Renal cortical epithelial cell (primary cell): ENCODE measurements at places on chromosomes 13 and 19. TPM values are rescaled to one million over a fixed set of nuclear protein-coding genes. Genes with fewer than 3 reads are reported as not detected.

DNA sequence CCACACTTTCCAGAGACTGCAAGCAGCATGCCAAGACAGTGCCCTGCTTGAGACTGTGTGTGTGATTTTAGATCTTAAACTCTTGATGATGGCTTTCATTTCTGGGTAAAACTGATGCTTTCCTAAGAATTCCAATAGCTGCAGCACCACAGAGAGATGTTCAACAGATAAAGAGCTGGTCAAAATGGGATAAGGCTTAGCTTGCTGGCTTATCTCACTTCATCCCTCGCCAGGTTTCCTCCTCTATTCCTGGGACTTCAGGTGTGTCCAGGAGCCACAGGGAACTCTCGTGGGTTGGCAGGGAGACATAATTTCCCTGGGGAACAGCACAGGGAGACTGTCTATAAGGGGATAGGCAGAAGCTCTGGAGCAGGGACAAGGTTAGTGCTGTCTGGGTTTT, 137.3 kb downstream of the KCTD15 start:
- no peak for DNase-seq

- DNase-seq, result peak; percentile 59
Measured at GRCh38 chr13:86601351-86601750, 802.1 kb upstream of the SLITRK6 start.

DNA sequence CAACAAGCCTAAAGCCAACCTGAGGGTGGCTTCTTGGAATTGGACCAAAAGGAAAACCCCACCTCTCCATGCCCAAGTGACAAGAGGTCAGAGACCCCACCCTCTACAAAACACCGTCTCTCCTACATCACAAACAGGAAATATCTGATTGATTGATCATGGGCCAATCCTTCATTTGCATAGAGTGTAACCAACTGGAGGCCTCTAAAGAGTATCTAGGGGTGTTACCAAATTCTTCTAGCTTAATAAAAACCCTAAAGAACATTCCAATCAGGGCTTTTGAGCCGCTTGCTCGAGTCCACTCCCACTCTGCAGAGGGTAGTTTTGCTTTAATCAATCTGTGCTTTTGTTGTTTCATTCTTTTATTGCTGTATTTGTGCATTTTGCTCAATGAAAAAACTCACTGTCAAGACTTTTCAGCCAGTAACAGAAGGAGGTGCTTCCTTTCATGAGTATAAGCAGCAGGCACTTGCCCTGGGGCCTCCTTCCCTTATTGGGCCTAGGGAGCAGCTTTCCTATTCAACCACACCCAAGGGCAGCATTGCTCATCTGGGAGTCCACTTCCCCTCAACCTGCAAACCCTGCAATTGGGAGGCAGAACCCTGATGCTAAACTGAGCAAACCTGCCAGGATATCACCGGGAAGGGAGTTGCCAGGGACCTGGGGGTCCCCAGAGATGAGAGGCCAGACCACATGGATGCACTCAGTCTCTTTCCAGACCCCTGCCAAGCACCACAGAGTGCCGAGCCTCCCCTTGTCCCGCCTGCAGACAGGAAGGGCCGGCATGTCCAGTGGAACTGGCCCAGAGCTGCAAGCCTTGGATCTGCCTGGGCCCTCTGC, 154.3 kb upstream of the VSTM2B start:
- DNase-seq, result no peak

DNA sequence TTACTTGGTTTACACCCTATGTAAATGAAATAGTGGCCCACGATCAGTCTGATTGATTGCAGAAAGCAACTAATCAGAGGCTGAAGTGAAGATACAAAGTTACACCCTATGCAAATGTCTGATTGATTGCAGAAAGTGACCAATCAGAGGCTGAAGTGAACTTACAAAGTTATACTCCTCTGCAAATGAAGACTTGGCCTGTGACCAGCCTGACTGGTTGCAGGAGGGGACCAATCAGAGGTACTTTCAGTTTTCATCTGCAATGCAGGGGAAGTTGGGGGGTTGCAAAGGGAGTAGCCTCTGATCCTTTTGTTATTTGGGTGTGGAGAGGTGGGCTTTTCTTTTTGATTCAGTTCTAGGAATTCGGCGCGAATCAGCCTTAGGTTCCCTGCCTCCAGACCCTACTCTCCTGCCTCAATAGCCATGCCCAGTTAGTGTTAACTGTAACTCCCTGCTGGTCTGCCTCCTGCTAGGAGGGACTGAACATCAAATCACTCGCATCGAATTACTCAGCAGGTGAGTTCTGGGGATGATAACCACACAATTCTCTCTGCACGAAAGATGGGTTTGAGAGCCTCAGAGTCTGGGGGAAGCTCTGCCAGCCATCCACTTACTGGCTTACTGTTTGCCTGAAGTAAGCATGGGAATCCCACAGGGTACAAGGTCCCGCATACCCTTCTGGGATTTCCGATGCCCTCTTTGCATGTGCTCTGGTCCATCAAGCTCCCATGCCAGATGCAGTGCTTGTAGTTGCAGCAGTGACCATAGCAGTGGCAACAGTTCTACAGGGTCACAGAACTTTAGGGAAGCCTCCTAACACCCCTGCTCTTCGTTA, 7.5 kb downstream of the ARL11 start:
- peak; percentile 59 for DNase-seq

- no peak for DNase-seq
Measured at GRCh38 chr13:50130123-50130946, 115.1 kb downstream of the KCNRG start.

DNA sequence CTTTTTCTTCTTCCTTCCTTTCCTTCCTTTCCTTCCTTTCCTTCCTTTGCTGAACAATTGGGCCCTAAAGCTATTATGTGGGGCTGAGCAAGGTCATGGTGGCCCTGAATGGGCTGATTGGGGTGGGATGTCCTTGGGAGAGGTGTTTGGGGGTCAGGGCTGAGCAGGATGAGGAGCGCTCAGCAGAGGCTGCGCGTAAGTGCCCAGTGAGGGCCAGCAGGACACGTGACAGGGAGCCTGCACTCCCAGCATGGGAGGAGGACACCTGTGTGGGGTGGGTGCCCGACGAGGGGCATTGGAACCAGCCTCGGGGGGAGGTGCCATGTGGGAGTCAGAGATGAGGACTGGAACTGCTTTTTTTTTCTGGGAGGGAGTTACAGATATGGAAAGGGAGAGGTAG, 5.4 kb upstream of the LGALS7 start:
- DNase-seq, result no peak

- no peak for DNase-seq
Measured at GRCh38 chr19:50902640-50903039, 8.6 kb downstream of the KLK4 start.

DNA sequence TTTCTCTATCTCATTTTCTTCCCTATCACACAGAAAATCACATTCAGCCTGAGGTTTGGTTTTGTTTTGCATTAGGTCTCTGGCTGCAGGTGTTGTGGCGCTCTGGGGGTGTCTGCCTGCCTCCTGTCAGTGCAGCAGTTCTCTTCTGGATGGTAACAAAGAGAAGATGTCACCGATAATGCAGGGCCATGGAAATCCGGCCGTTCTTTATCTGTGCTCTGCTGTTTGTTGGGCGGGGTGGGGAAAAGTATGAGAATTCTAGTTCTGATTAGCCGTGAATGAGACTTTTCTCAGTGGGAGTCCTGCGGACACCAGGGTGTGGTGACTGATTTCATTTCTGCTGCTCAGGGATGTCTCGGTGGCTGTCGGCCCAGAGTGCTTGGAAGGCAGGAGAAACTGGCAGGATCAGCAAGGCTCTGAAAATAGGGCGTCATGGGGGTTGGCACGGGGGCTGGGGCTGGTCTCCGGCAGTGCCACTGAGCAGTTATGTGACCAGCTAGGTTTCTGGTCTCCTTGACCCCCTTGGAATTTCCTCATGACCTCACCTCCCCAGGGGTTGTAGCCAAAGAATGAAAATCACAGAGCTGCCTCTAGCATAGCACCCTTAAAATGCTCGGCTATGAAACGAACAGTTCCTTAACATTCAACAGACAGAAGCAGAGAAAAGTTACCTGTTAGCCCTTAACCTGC, 5.0 kb downstream of the RNF113B start:
- peak; percentile 84 for DNase-seq

GRCh38 chr13:40120288-40120687, 464.8 kb downstream of the COG6 start:
- DNase-seq, result peak; percentile 55

GRCh38 chr13:46339035-46339666, 47.9 kb downstream of the RUBCNL start:
- peak; percentile 93 for DNase-seq

- no peak for DNase-seq
Measured at GRCh38 chr19:12133069-12133468, 7.1 kb downstream of the ZNF20 start.

DNA sequence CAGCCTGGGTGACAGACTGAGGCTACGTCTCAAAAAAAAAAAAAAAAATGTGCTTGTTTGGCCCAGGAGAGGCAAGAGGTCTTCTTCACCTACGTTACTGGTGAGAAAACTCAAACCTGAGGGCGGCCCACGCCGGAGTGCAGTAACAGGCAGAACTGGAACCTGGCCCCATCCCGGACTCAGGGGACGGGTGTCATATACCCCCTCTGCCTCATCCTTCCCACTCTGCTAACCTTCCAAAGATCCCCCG, 414 bp upstream of the ADAT3 start:
- no peak for DNase-seq

DNA sequence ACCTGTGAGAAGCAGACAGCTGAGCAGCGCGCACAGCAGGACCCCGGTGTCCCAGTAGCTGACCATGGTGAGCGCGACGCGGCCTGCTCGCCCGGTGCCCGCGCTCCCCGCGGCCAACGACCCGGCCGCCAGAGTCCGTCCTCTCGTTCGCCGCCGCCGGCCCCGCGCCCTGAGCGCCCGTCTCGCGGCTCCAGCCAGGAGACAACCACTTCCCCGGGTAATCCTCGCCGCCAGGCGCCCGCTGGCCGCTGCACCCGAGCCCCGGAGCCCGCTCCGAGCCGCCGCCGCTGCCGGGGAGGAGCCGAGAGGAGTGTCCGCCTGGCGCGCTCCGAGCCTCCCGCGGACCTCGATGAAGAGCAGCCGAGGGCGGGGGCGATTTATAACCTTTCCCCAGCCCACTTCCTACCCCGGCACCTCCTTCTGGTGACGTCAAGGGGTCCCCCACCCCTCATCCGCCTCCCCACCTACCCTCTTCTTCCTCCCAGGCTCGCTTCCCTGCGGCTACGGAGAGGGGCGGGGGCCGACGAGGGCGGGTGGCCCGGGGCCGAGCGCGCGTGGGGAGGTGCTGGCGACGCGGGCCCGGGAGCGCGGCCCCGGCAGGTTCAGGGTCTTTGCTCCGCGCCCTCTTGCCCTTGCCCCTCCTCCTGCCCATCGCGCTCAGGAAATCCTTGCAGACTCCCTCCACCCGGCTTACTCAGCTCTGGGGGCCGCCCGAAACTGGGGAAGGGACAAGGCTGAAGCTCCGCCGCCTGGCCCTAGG, at the start of gene FLT1:
FLT1 (minus strand) TSS at position 351 of the 760 bp plus-strand sequence; CDS start at position 66, 285 bp downstream.
- no peak for DNase-seq

GRCh38 chr13:85074543-85075313, 724.5 kb downstream of the SLITRK6 start:
- DNase-seq, result no peak

- DNase-seq, result no peak
Measured at GRCh38 chr19:15613338-15613737, 1.7 kb upstream of the CYP4F8 start.

DNA sequence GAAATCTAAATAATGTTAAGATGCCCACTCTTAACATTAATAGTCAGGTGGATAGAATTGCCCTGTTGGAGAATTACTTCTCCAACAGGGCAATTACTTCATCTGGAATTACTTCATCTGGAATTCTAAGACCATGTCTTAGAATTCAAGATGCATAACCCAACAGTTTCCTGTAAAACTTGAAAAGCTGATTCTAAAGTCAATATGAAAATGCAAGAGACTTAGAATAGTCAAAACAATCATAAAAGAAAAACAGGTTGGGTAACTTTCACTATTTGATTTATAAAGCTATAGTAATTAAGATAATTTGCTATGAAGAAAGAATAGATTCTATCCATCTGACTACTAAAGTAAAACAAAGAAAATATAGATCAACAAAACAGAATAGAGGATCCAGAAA, 75.2 kb downstream of the ABCC4 start:
- no peak for DNase-seq

GRCh38 chr13:23547000-23547590, 23.1 kb upstream of the TNFRSF19 start:
- DNase-seq, result peak; percentile 16

DNA sequence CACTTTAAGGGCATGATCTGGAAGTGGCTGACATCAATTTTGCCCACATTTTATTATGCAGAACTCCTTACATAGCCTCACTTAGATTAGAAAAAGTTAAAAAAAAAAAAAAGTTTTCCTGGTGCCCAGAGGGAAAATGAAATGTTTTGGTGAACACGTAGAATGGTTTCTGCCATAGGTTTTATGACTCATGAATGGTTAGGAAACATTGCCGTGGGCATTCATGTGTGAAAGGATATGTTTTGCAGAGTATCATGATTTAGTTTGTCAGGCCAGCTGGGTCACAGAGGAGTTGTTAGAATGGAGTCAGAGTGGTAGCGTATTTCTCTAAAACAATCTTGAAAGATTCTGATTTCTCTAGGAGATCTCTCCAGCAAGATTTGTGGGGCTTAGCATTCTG, 133.8 kb downstream of the MRPL57 start:
- peak; percentile 85 for DNase-seq

- no peak for DNase-seq
Measured at GRCh38 chr13:35888981-35889380, 242.2 kb downstream of the DCLK1 start.

- no peak for DNase-seq
Measured at GRCh38 chr19:8544168-8544567, 30.2 kb upstream of the ZNF414 start.

GRCh38 chr13:74562381-74562780, 428.2 kb upstream of the KLF12 start:
- DNase-seq, result no peak

GRCh38 chr13:73189362-73189761, 130.6 kb downstream of the KLF5 start:
- peak; percentile 57 for DNase-seq

CHERP gene
- total RNA-seq, result 0.87 and 12.5 TPM in 2 replicates

IGLON5 gene
- total RNA-seq, result 0.05 TPM in 1 of 2 replicates, not detected in the other

ITGBL1 gene
- total RNA-seq, result 1.4 and 3.1 TPM in 2 replicates

CGB3 gene
- total RNA-seq, result not detected in 2 replicates

NCAN gene
- total RNA-seq, result not detected in 2 replicates

PSG6 gene
- total RNA-seq, result not detected in 2 replicates

B3GNT3 gene
- 0.80 and 6.8 TPM in 2 replicates for total RNA-seq

VMAC gene
- 5.9 and 6.6 TPM in 2 replicates for total RNA-seq

ZNF382 gene
- 5.6 and 19.0 TPM in 2 replicates for total RNA-seq
